ENCODE measurements at places on chromosomes 2 and 18.

- no peak for DNase-seq
These were observed 202.9 kb upstream of the TPO start for GRCh38 chr2:1210352-1210751.

DNA sequence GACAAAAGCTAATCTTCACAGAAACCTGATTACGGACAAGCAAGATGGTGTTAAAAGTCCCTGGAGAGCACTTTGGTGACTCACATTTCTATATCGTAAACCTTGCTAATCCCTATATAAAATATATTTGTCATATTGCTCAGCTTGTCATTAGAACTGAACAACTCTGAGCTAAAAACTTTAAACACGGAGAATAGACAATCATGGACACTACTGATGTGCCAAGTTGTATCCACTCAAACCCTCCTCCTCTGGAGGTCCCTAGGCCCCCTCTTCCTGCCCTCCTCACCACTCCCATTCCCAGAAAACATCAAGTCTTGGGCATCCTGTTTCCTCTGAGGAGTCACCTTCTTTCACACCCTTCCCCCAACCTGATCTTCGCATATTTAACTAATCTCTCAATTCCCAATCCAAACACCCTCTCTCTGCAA is 138.7 kb upstream of the PID1 start:
- DNase-seq = no peak

GRCh38 chr2:62304429-62305417 is 108.8 kb downstream of the B3GNT2 start:
- no peak for DNase-seq

GRCh38 chr2:71811726-71812125 is 335.9 kb downstream of the CYP26B1 start:
- DNase-seq = no peak

DNA sequence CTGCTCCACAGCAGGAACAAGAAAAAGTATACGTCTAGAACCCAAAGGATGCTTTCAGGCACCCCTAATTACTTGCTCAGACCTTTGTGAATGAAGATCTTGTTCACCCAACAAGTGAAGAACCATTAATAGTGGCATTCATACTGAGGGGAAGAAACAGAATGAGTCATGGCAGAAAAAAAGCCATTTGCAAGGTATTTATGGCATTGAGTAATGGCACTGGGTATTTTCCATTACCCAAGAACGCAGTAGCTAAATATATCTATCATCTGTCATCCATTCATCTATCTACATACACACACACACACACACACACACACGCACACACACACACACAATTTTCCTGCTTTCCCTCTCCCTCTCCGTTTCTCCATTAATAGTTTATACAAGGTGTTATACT is 56.4 kb upstream of the XIRP2 start:
- no peak for DNase-seq
